ENCODE measurements at places on chromosomes 7 and 10. TPM values are rescaled to one million over a fixed set of nuclear protein-coding genes. Genes with fewer than 3 reads are reported as not detected.

The ASB10 gene
- total RNA-seq = not detected

The ANKRD30A gene
- not detected for total RNA-seq

The HOXA1 gene
- 3.2 TPM for total RNA-seq

The ARPC1B gene
- total RNA-seq = 53.0 TPM

The HOXA9 gene
- 1.7 TPM for total RNA-seq

The NDUFB8 gene
- total RNA-seq = 144 TPM

The DENND2A gene
- total RNA-seq = 1.0 TPM

The ATRNL1 gene
- total RNA-seq = 1.3 TPM

The CLDN3 gene
- total RNA-seq = 0.64 TPM

The MAGI2 gene
- total RNA-seq = 0.80 TPM

The GNGT1 gene
- 0.08 TPM for total RNA-seq

The MUC12 gene
- 0.16 TPM for total RNA-seq

The SHH gene
- total RNA-seq = not detected

The MRLN gene
- total RNA-seq = not detected

The CYP26C1 gene
- not detected for total RNA-seq

The ADAP1 gene
- total RNA-seq = 5.7 TPM

The ZNF22 gene
- 7.0 TPM for total RNA-seq

The FKBP14 gene
- total RNA-seq = 7.6 TPM

The CCSER2 gene
- 43.4 TPM for total RNA-seq

The HABP2 gene
- 0.04 TPM for total RNA-seq

The STRIP2 gene
- total RNA-seq = 3.4 TPM

The CALN1 gene
- 0.24 TPM for total RNA-seq

The HMX2 gene
- total RNA-seq = not detected

The VSTM4 gene
- 0.68 TPM for total RNA-seq

The ANKRD1 gene
- total RNA-seq = 0.24 TPM

The SDK1 gene
- total RNA-seq = 1.0 TPM

The CALHM1 gene
- 0.04 TPM for total RNA-seq

The METTL27 gene
- 1.9 TPM for total RNA-seq

The DNAJC1 gene
- total RNA-seq = 13.6 TPM

The EN2 gene
- total RNA-seq = not detected

The ARHGEF5 gene
- 47.0 TPM for total RNA-seq

The GLCCI1 gene
- 2.7 TPM for total RNA-seq

The CNPY1 gene
- total RNA-seq = not detected

The PRLHR gene
- total RNA-seq = not detected

The IFIT1B gene
- not detected for total RNA-seq

The CPVL gene
- 5.0 TPM for total RNA-seq

The EPO gene
- total RNA-seq = not detected

The SPDYE5 gene
- total RNA-seq = not detected

The MYL7 gene
- not detected for total RNA-seq

The RBM20 gene
- 3.1 TPM for total RNA-seq

The PKD2L1 gene
- not detected for total RNA-seq

The GSDME gene
- total RNA-seq = 8.3 TPM

The TUBAL3 gene
- 0.12 TPM for total RNA-seq

The LIPK gene
- total RNA-seq = 3.3 TPM

The TET1 gene
- 0.56 TPM for total RNA-seq

The CLDN12 gene
- 20.7 TPM for total RNA-seq

The UCN3 gene
- total RNA-seq = not detected

The NRG3 gene
- total RNA-seq = not detected
